Cardiac fibroblast (primary cell): ENCODE measurements at places on chromosomes 3 and 15.

DNA sequence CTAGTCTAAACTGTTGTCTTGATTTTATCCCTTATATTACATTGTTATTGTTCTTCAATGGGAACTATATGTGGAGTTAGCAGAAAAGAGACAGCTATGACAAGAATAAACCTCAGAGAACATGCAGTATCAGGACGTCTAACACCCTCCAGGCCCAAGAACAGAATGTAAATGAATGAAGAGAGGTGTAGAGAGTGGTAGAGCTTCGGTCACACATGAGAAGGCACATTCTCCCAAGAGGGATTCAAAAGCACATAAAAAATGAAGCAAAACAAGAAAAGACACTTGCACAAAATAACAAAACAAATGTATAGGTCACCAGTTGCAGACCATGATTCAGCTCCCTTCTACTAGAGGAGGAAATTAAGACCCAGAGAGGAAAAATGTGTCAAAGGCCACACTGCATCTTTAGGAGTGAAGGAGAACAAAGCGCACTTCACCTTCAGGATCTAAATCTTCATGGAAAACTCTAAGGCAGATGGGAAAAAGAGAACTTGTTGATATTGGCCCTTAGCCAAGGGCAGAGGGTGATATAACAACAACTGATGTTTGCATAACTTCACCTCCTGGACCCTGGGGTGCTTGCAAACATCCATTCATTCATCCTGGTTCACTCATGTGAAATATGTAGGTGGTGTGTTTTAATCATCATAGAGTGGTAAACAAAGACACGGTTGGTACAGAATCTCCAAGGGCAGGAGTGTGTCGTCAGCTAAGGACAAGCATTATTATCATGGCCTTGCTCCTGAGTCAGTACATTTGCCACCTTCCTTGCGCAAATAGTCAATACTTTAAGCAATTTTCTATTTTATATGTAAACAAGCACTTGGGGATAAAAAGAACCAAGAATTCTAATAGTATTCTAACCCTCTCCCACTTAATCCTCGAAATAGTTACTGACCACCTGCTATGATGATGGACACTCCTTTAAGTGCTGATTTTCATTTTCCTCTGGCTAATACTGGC lies 8.8 kb downstream of the NEK10 start:
- DNase-seq = peak; percentile 34

- no peak for DNase-seq
These were observed 96.7 kb upstream of the NECTIN3 start for GRCh38 chr3:110974902-110975301.

- no peak for DNase-seq
These were observed 29.0 kb upstream of the SLMAP start for GRCh38 chr3:57727106-57727505.

DNA sequence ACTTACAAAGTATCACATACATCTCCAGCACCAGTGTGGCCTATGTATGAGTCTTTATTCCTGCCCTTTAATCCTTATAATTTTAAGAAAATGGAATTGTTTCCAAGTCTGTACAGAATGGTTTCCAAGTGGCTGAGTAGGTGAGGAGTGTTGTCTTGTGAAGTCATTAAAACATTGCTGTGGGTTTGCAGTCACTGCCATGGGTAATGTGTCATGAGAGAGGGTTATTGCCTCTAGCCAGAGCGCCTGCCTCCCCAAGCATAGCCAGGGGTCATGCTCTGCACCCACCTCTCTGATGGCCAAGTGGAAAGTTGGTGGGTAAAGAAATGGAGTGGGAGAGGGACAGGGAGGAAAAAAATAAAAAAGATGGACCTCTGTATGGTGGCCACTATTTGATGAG lies 25.3 kb downstream of the TRAK1 start:
- DNase-seq = no peak
